Activated CD4-positive, alpha-beta T cell treated with anti-CD3 and anti-CD28 coated beads for 4 hours (primary cell): ENCODE measurements at places on chromosomes 5 and 9.

- no peak for DNase-seq
Measured at GRCh38 chr5:136203303-136203922, 10.5 kb upstream of the SMIM32 start.

DNA sequence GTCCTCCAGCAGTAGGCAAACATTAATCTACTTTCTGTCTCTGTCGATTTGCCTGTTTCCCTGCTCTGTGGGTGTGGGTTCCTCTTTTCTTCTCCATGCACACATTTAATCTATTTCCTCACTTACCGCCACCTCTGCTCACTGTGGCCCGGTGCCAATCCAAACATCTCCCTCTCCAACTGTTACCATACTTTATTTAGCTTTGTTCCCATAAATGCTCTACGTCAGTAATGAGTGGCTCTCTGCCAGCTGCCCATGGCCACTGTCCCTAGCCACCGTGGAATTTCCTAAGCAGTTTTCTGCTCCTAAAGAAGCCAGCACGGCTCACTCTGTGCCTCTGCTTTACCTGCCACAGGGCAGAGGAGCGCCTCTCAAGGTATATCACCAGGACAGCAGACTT is 19.5 kb upstream of the GOLPH3 start:
- DNase-seq: no peak

GRCh38 chr5:109877670-109878045 is 187.9 kb downstream of the MAN2A1 start:
- DNase-seq: no peak

GRCh38 chr5:57577432-57578175 is 95.0 kb upstream of the ACTBL2 start:
- no peak for DNase-seq

- no peak for DNase-seq
Measured at GRCh38 chr5:2068531-2068930, 185.8 kb upstream of the IRX4 start.

- DNase-seq: no peak
Measured at GRCh38 chr9:123375469-123376132, 19.6 kb downstream of the CRB2 start.

DNA sequence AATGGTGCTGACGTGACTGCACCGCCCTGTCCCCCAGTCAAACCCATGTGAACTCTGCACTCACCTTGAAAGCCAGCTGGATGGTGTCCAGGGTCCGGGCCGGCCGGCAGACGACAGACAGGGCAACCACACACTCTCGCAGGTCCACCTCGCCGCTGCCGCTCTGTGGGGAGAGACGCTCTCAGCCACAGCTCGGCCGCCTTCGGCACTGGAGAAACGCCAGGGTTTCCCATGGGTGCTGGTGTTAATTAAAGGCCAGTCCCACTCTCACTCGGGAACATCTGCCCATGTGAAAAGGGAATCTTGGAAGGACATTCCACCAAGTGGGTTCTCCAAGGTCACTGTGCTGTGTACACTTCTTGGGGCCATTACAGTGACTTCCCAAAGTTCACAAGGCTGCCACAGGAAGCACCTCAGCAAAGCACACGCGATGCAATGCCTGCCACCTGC is 25.5 kb upstream of the SLC6A3 start:
- DNase-seq: no peak

DNA sequence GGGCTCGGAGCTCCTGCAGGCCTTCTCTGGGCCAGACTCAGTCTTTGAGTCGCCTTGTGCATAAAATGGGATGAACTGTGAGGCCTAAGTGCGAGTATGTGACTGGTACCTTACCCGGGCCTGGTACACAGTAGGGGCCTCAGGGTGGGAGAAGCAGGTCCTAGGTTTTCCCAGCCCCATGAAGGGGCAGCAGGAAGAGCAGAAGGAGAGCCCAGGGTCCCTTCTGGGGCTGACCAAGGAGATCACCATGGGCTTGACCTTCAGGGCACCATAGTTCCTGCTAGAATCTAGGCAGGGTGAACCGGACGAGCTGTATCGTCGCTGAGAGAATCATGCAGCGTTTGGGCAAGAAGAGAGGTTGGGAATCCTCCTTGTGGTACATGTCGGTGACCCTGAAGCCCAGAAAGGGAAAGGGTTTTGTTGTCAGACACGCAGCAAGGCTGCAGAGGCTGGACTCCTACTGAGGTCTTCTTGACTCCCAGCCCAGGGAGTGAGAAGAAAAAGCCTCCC is 373 bp upstream of the PHYKPL start:
- DNase-seq: no peak

GRCh38 chr9:108766626-108767161 is 89.1 kb downstream of the ACTL7B start:
- DNase-seq: no peak

DNA sequence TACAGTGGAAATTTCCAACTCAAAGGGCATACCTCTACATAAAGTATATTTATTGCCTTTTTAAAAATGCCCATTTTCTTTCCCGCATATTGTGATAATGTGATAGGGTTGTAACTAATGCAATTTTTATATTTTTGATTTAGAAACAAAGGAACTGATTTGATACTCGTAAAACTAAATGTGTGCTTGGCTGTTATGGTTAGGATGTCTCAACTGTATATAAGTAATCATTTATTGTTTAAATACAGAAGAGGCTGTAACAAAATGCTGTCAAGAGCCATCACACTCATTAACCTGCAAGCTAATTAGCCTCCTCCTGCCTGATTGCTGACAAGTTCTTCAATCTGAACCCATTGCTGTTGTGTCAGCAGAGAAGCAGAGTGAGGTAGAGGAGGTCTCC is 149.2 kb downstream of the PBX3 start:
- no peak for DNase-seq
